ENCODE measurements at places on chromosomes 2 and 18. TPM values are rescaled to one million over a fixed set of nuclear protein-coding genes. Genes with fewer than 3 reads are reported as not detected.

GRCh38 chr18:52395146-52395852, 55.3 kb downstream of the DCC start:
- DNase-seq, result no peak

DNA sequence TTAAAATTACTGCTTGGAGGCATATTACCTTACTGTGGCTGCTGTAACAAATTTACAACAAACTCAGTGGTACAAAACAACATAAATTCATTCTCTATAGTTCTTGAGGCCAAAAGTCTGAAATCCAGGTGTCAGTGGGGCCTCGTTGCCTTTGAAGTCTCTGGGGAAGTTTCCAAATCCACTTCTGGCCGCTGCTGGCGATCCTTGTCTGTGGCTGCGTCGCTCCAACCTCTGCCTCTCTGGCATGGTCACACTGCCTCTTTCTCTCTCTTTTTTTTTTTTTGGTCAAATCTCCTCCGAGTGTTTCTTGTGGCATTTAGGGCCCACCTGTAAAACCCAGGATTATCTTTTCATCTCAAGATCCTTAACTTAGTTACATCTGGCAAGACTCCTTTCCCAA, 182.8 kb downstream of the ST6GAL2 start:
- DNase-seq, result no peak

DNA sequence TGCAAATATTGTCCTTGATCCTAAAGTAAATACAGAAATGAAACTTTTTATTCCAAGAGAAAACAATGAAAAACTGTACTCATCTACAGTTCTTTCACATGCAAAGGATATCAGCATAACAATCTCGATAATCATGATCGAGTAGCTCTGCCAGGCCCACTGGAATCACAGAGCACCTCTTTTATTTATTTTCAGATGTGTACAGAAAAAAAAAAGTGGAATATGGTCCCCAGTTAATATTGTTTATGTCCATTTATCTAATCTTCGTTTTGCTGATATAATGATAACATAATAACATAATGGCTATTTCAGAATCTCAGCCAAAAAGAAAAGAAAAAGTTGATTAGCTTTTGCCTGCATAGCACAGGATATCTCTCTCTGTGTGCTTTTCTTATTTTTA, 6.5 kb downstream of the ZNF385B start:
- DNase-seq, result no peak

GRCh38 chr18:31677592-31677991, 6.8 kb downstream of the B4GALT6 start:
- DNase-seq, result no peak

DNA sequence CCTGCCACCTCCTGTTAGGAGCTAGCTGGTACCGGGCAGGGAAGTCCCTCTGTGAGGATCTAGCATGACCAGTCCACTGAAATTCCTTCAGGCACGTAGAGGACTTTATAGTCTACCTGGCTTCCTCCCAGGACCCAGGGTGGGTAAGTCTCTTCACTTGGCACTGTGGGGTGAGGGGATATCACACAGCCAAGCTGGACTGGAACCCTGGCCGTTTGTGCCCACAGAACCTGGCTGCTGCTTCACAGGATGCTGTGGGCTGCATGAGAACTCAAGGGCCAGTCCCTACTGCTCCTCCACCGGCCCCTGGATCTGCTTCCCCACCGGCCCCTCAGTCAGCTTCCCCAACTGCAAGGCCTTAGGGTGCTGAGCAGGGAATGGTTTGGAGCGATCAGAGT, 35.8 kb downstream of the HS1BP3 start:
- no peak for DNase-seq

- peak; percentile 82 for DNase-seq
These were observed 209.2 kb upstream of the SMAD2 start for GRCh38 chr18:48139431-48140347.

DNA sequence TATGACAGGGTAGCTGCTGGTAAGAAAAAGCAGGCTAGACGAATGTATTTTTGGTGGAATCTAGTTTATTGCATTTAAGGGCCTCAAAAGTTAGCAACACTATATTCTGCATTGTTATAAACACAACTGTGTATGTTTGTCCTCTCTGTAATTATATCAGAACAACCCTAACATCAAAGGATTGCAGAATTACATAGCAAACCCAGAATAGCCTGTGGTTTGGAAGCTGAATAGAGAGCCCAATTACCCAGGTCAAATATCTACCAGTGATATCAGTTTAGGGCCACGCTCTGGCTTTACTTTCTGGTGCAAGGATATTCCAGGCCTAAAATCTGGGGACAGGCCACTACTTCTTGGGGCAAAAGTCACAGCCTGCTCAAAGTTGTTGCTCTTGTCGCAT, 25.1 kb upstream of the MRO start:
- DNase-seq, result peak; percentile 44

DNA sequence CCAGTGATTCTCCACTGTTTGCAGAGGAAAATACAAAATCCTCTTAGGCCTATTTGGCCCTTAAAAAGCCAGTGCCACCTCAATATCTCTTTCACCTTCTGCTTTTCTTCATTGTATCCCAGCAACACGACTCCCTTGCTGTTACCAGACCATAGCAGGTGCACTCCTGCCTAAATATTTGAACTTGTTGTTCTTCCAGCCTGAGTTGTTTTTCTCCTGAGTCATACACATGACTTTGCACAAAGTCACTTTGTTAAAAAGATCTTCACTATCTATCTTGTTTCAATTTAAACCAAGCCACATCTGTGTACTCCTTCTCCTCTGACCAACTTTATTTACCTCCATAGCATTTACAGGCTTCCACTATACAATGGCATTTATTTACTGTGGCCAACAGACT, 103.6 kb downstream of the LRRTM4 start:
- no peak for DNase-seq

DNA sequence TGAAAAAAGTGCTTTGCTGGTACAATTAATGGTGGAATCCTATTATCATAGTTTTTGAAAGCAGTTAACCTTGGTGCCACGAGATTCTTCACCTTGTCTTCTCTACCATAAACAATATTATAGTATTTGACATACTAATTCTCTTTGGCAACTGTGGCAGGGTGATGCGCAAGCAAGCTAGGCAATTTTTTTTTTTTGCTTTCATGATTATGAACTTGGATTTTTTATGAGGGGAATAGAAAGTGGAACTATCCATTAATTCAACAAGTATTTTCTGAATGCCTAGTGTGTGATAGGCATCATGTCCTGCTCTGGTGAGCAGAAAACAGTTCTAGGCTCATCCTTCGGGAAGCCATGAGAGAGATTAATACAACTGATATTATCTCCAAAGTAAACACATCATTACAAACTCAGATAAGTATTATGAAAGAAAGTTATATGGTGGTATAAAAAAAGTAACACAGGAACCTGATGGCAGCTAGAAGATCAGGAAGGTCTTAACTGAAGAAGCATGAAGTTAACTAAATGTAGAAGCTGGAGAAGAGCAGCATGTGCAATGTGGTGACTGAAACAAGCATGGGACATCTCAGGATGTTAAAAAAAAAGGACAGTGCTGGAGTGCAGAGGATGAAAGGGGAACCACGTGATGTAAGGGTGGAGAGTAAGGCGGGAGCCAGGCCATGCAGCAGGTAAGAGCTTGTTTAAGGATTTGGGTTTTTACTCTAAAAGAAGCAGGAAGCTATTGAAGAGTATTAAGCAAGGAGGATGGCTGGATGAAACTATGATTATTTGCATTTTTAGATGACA, 113.7 kb downstream of the ZEB2 start:
- no peak for DNase-seq

The HNRNPA3 gene
- total RNA-seq, result 29.2 TPM

All from myocyte (in vitro differentiated cells).